ENCODE measurements at places on chromosomes 6 and 20.

DNA sequence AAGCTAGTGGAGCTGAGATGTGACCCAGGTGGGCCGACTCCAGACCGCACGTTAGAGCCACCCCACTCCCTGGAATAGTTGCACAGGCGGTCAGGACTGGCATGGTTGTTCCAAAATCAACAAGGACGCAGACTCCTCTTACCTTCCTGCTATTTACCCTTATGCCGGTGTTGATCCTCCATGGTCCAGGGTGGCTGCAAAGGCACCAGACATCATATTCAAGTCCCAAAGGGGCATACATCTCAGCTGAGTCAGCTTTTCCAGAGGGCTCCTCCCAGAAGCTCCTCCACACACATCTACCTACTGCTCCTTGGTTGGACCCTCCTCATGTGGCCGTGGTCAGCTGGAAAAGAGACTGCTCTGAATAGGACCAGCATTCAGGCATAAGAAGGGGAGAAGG is 112.2 kb downstream of the SYCP2 start:
- DNase-seq = no peak

DNA sequence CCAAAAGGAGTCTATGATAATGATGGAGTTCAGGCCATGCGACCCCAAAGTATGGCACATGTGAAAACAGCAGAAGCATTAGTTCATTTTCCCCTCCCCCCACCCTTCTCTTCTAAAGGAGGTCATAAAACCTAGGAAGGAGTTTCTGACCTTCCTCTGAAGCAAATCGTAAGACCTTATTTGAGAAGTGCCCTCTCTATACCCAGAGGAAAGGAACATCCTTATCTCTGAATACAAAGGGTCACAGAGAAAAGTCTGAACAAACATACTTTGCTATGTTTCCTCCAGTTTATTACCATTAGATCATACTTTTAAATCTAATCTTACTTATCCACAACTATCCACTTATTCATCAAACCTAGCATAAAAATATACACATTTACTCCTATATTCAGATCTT is 48.6 kb downstream of the SLX4IP start:
- DNase-seq = no peak

- no peak for DNase-seq
These were observed 100.8 kb downstream of the HIVEP2 start for GRCh38 chr6:142844065-142844755.

- DNase-seq = no peak
These were observed 110.2 kb upstream of the RPS6KA2 start for GRCh38 chr6:166737261-166737660.

DNA sequence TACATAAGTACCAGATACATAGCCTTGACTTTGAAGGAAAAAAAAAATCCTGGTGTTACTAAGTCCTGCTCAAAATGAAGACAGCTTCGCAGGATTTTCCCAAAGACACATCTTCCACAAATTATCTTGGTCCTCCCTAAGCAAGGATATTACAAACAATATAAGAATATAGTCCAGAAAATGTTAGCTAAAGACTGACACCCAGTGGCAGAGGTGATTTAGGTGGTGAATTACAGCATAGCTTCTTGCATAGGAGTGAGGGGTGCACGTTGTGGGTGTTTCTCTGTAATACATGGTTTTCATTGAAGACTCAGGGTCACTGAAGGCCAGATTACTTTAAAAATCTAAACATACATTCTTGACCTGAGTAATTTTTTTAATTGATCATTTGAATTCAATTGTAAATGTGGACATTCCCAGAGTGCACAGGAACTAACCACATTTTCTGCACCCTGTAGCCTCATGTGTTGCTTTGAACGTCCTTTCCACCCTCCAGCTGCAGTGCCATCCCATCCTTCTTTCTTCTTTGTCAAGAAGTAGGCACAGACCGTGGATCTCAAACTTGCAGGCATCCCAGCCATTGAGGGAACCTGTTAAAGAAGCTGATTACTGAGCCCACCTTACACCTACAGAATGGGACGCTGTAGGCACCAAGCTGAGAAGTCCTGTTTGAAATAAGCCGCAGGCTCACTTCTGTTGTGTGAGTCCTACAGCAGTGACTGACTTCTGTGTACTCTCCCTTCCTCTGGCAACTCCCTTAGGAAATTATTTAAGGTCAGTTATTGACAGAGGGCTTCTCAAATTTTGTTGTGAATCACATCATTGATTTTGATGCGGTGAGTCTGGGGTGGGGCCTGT is 102.6 kb downstream of the PERP start:
- no peak for DNase-seq

DNA sequence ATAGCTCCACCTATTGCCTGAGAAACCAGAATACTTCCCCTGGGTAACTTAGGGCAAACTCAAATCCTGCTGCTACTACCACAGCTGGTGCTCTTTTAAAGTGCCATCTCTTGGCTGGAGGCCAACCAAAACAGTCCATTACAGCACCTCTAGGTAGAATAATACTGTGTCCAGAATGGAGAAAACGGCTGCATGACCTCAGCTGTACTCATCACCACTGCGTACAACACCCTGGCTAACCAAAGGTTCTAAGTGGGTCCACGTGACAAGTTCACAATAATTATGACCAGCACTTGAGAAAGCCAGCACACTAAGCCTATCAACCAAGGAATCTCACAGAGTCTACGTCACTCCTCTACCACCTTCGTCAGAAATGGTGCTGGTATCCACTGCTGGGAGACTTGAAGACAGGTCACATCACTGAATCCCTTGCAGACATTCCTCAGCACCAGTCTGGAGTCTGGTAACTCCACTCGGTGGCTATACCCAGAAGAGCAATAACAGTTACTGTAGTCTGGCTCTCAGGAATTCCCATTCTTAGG is 40.9 kb upstream of the PKIB start:
- no peak for DNase-seq

DNA sequence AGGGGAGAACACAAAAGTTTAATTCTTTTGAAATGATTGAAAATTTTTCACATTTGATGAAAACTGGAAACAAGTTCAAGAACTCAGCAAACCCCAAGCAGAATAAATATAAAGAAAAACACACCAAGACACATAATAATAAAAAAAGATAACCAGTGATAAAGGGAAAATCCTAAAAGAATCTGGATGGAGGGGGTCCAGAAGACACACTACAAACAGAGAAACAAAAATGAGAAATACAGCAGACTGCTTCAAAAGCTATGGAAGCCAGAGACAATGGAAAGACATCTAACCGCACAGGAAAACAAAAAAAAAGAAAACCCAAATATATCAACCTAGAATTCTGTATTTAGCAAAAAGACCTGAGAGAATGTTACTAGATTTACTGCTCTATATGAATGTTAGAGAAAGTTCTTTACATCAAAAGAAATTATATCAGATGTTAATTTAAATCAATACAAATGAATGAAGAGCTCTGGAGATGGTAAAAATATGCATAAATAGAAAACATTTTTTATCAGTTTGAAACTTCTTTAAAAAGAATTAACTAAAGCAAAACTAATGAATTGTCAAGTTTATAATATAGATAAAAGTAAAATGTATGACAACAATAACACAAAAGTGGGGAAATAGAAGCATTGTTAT is 310.7 kb upstream of the PREP start:
- no peak for DNase-seq

DNA sequence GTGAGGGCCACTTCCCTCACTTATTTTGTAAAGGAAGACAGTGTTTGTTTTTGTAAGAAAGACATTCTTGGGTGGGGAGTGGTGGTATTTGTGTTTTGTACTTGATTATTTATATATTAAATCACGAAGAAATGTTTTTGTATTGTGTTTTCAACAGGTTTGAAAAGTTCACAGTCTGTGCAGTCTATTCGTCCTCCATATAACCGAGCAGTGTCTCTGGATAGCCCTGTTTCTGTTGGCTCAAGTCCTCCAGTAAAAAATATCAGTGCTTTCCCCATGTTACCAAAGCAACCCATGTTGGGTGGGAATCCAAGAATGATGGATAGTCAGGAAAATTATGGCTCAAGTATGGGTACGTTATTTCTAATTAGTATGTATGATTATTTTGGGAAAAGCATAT is 137.2 kb downstream of the NCOA3 start:
- no peak for DNase-seq

DNA sequence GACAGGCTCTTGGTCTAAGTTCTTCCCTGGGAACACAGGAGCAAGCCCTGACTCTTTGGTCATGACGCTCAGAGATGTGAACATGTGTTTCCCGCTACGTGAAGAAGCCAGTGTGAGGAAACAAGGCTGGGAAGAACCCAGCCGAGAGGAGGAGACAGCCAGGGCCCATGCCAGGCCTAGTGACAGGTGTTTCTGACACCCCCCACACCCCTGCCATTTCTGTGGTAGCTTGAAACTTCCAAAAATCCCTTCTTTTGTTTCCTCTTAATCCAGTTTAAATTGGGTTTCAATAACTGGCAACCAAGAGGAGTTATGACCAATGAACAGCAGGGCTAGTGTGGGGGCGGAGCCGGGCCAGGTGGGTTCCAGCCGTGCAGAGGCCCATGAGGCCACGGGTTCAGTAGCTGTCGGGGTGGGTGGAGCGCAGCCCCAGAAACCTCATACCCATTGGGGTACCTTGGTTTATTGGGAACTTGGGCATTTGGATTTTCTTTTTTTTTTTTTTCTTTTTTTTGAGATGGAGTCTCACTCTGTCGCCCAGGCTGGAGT is 33.5 kb downstream of the WRNIP1 start:
- no peak for DNase-seq

DNA sequence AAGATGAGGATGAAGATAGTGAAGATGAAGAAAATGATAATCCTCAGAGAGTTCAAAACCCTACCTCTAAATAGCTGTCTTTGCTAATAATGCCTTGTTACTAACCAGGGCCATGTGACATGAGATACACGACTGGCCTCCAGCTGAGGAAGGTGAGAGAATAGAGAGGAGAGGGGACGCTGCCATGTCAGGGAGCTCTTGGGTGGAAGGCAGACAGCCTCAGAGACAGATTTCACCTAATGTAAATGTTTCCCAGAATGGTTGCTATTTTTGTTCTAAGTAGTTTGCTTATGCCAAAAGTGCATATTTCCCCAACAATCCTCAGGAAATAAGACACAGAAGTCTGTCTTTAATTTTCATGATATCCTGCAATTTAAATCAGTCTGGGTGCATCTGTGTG is 138.4 kb downstream of the ELOVL4 start:
- no peak for DNase-seq

DNA sequence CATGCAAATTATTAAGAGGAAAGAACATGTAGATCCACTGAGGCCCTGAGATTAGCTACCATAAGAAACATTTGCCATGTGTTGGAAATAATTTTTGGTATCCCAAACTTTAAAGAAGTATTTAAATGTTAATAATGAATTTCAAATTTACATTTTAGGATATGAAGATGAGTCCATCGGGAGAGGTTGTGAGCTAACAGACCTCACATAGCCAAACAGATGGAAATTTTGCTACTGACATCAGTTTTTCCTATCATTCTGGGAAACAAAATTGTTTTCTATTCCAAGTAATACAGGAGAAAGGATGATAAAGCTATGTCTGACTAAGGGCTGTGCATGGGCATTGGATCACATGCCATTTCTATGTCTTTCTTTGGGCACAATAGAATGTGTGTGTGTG is 809.6 kb downstream of the TENT5A start:
- DNase-seq = no peak

GRCh38 chr20:50197463-50198179 is 7.0 kb downstream of the CEBPB start:
- DNase-seq = no peak

- no peak for DNase-seq
These were observed 396.8 kb upstream of the HS3ST5 start for GRCh38 chr6:114739656-114740055.

GRCh38 chr6:51562198-51562597 is 525.2 kb downstream of the PKHD1 start:
- DNase-seq = no peak

GRCh38 chr6:151641028-151641427 is 147.2 kb downstream of the CCDC170 start:
- DNase-seq = no peak

DNA sequence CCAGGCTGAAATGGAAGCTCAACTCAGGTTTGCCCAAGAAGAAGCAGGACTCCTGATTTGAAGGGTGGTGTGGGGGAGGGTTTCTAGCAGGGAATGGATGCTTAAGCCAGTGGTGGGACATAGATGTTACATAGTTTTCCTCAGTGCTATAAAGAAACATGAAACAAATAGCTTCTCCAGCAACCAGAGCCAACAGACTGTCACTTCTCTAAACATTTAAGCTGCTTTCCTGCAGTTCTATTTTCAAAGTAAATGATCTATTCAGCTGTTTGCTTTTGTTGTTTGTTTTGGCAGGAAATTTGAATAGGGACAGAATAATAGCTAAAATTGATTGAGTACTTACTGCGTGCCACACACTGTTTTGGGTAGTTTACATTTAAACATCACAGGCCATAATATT is 169.0 kb downstream of the UST start:
- DNase-seq = no peak

DNA sequence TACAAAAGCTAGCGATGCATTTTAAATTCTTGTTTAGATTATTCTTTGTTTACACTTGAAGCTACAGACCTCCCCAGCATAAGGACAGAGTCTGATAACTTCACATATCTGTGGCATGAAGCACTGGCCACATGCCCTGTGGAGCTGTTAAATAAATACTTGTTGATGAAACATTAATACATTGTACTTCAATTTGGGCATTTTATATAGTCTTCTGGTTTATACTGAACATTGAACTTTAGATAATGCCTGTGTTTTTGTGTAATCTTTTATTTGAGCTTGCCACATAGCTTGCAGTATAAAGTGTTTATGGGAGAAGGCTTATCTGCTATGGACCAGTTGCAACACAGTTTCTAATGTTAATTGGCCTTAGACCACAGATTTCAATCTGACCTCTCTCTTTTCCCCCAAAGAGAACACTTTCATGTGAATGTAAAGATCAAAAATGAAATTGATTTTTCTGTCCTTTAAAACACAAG is 48.2 kb downstream of the FRK start:
- no peak for DNase-seq

DNA sequence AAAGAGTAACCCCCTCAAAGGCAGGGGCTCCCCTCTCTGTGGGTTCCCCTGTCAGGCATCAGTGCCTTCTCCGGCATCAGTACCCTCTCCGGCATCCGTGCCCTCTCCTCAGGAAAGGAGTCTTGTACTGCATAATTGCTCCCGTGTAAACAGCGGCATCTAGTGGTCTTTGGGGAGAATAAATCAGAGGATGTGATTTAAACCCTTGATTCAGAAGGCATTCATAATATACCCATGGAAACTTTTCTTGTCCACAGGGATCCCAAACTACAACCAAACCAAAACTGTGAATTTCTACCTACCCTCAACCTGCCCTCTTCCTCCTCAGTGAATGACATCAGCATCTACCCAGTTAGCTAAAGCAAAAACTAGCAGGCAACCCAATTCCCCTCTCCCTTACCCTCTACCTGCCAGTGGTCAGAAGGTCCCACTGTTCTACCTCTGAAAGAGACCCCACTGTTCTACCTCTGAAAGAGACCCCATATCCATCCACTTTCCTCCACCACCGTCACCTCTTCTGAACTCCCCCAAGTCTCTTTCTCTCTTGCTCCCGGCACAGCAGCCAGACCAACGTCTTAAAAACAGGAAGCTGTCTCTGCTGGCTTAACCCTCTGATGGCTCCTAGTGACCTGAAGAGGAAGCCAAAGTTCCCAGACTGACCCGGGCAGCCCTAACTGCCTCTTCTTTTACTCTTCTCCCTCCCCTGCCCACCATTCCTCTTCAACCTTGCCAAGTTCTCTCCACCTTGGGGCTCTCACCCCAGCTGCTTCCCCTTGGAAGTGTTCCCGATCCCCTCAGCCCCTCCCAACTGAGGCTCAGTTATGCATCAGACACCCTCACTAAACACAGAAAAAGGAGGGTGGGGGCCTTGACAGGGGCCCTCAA is 27.2 kb downstream of the UBE2V1 start:
- no peak for DNase-seq
